ENCODE measurements at places on chromosomes 4 and X. TPM values are rescaled to one million over a fixed set of nuclear protein-coding genes. Genes with fewer than 3 reads are reported as not detected.

Gene OPN1MW2
- total RNA-seq: not detected

Gene SH3BP2
- total RNA-seq: 45.4 TPM

Gene GTPBP6
- 53.5 TPM for total RNA-seq

Gene SERPINA7
- total RNA-seq: not detected

Gene CFI
- 15.4 TPM for total RNA-seq

DNA sequence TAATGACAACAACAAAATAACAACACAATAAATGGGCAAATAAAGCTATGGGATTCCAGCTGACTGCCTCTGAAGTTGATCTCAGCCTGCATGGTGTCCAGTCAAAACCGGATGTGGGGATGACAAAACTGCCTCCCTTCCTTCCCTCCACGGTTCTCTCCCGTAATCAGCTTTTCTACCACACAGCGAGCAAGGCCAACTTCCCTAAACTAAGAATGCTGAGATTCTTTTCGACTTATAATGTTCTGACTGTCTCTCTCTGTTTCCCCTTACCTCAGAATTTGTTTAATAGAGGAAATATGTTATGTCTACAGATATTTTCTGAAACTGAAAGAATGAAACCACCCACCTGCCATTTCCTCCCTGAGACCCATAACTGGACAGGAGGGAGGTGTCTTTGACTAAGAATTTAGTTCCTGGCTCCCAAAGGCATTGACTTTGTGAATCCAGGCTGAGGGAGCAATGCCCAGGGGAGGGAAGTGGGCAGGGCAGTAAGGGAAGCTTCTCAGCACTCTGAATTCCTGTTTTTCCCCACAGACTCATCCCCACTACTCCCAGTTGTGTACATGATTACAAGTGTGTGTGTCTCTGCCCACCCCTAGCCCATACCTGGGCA, 1.0 kb upstream of the TLR1 start:
- no peak for DNase-seq
- peaks cover 4% of the 10 kb centered on the region for H3K4me1 ChIP-seq
- H3K27me3 ChIP-seq: no peaks in the 10 kb centered on the region
- H3K4me3 ChIP-seq: no peak overlapping the region
- H3K36me3 ChIP-seq: peaks cover 3% of the 10 kb centered on the region
- no peak overlapping the region for H3K27ac ChIP-seq

- no peaks in the 10 kb centered on the region for H3K36me3 ChIP-seq
- H3K27me3 ChIP-seq: no peaks in the 10 kb centered on the region
- no peak for DNase-seq
- H3K4me1 ChIP-seq: no peaks in the 10 kb centered on the region
These were observed 19.0 kb downstream of the CXCL8 start for GRCh38 chr4:73759357-73759756.

GRCh38 chr4:83885256-83886182, 349.6 kb downstream of the GPAT3 start:
- H3K4me1 ChIP-seq: no peaks in the 10 kb centered on the region
- no peak for DNase-seq
- H3K27me3 ChIP-seq: no peaks in the 10 kb centered on the region

- no peak overlapping the region for H3K4me3 ChIP-seq
- no peaks in the 10 kb centered on the region for H3K4me1 ChIP-seq
- no peaks in the 10 kb centered on the region for H3K36me3 ChIP-seq
- H3K27me3 ChIP-seq: no peaks in the 10 kb centered on the region
These were observed 144.2 kb downstream of the EDA start for GRCh38 chrX:69759921-69760625.

GRCh38 chr4:185738038-185738552, 73.9 kb downstream of the SORBS2 start:
- DNase-seq: no peak
- H3K4me1 ChIP-seq: peaks cover 33% of the 10 kb centered on the region
- H3K27me3 ChIP-seq: no peaks in the 10 kb centered on the region
- no peaks in the 10 kb centered on the region for H3K36me3 ChIP-seq

All from type B pancreatic cell (in vitro differentiated cells).